Stimulated activated CD8-positive, alpha-beta memory T cell treated with anti-CD3 and anti-CD28 coated beads, Interleukin-4, amount 100 ng/mL, for 4 hours (primary cell): ENCODE measurements at places on chromosomes 3 and 15.

DNA sequence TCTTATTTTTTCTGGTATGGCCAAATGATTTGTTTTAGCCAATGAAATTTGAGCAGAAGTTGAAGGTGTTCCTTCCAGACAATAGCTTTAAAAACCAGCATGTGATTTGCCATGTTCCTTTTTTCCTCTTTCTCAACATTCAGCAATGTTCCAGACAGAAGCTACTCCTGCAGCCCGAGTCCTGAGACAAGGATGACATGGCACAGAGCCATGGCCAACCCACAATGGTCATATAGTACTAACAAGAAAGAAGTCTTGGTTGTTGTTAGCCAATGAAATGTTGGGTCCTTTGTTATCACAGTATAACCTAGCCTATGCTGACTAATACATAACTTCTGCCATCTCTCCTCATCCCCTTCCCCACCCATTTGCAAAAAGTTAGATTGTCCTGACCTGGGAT is 211.1 kb upstream of the STT3B start:
- DNase-seq = no peak

- DNase-seq = no peak
These were observed 113.9 kb downstream of the ABI3BP start for GRCh38 chr3:100879195-100879810.

DNA sequence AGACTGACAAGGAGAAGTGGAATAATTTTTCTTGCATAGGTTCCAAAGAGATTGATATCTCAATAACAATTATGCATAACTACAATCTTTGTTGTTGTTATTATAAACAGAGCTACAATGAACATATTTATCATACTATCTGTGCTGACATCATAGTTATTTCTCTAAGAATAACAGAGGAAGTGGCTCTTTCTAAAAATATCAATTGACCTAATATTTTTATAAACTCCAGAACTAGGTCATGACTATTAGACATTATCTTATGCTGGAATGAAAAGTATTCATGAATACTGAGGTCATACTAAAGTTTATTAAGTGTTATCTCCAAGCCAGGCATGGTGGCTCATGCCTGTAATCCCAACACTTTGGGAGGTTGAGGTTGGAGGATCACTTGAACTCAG is 114.1 kb downstream of the DCLK3 start:
- no peak for DNase-seq

DNA sequence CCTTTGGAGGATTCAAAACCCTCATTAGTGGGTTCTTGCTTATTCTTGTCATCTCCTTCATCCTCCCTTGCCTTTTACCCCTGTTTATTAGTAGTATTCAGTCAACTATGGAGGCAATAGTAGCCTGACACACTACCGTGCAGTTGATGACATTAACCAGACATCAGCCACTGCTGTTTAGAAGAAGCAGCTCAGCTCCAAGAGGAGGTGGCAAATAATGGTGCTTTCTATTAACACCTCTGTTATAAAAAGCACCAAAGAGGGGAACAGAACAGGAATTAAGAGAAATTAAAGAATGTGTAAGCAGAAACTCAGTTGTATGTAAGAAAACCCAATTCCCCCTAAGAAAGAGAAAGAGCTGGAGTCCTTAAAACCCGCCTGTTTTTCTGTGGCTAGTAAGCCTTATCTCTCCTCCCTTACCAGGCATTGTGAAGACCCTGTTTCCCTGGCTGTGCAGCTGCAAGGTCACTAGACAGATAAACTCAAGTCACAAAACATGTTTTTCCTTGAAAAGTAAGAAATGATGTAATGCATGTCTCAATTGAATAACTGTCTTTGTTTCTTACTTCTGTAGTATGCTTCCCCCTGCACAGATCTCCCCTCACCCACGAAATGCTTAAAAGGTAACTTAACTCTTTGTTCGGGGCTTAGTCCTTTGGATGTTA is 21.2 kb downstream of the CCR4 start:
- DNase-seq = no peak

GRCh38 chr3:4799266-4800256 is 179.7 kb upstream of the BHLHE40 start:
- DNase-seq = no peak

DNA sequence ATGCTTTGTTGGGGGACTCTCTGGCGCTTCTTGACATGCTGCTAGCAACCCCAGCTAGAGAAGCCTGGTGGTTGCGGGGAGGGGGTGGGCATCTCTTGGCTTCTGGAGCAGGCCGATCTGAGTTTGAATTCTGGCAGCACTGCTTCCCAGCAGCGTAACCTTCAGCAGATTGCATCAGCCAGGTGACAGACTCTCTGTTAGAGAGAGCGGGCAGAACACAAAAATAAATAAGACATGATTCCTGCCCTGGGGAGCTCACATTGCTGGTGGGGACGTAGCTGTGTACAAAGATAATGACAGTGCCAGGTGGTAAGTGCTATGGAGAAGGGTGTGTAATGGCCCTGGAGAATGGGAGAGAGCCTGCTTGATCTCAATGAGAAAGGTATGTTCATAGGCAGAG is 87.4 kb downstream of the THSD4 start:
- no peak for DNase-seq

GRCh38 chr3:55735976-55736375 is 248.9 kb upstream of the WNT5A start:
- DNase-seq = no peak

DNA sequence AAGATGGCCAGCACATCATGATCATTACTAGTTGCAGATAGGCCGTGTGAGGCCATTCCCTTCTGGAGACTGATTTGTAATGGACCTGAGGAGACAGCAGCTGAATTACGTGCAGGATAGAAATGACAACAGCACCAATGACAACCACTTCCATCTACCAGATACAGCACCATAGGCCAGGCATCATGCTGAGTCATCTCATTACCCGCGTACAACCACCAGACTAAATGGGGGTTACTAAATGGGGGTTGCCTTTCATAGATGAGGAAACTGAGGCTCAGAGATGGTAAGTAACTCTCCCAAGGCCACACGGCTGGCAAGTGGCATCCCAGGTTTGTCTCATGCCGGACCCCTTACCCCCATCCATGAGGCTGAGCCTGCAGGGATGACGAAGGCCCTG is 32.8 kb upstream of the FAM107A start:
- DNase-seq = no peak

- no peak for DNase-seq
These were observed 340.8 kb downstream of the LRRC3B start for GRCh38 chr3:26963361-26963743.

DNA sequence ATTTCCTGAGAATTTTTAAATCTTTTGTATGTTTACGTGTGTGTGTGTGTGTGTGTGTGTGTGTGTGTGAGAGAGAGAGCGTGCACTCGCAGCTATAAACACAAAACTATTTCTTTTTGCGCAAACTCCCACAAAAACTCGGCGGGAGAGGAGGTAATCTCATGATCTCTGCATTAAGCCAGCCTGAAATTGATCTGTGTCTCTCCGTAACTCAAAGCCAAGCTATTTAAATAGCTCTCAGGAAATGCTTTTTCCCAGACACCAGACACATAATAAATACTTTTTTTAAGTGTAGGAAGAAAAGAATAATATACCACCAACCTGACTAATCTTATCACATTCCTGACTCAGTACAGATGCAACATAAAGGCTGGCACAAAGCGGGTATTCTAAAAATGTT is 226.8 kb downstream of the MAGI1 start:
- DNase-seq = no peak

GRCh38 chr3:142563496-142563997 is 15.0 kb downstream of the ATR start:
- DNase-seq = no peak

DNA sequence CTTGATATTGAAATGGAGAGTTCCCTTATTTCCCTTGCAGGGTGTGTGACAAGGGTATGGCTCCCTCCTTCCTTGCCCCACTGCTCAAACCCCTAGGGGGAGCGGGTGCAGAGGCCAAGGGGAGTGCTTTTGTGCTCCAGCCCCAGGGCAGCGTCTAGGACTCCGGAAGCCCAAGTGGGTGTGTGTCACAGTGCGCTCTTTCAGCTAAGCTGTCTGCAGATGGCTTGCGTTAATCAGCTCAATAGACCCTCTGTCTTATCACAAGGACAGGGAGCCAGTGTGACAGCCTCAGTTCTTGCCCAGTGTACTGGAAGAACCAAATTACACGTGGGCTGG is 523.6 kb upstream of the LMCD1 start:
- no peak for DNase-seq

GRCh38 chr3:191066669-191067068 is 132.4 kb upstream of the OSTN start:
- DNase-seq = no peak

DNA sequence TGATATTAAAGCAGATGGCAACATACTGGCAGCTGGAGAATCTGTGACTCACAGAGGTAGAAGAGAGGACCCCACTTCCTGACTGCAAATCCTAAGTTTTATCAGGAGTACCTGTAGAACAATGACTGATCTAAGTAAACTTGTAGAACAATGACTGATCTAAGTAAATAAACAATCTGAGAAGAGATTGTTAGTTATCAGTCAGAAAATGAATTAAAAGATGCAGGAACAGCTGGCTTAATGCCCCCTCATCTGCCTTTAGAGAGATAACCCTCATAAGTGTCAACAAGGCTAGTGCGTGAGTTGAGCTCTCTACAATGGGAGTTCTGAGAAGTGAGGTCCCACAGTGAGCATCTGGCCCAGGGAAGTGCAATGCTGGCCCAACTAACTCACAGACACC is 14.6 kb downstream of the ACAD11 start:
- no peak for DNase-seq

DNA sequence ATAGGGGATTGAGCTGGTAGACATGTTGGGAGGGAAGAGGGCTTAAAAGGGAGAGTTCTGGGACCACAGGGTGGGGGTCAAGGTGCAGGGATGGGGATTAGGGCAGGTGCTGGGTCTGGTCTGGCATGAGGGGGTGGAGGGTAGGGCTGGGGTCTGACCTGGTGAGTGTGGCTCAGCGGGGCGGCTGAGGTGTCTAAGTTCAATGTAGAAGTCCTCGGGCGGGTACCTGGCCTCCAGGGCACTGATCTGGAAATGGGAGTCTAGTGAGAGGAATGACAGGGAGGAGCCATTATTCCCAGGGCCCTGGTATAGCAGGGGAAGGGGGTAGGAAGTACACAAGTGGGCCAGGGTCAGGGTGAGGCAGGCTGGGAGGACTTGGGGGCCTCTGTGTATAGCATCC is 39.6 kb downstream of the RAB11A start:
- no peak for DNase-seq

GRCh38 chr15:89964232-89964954 is 36.7 kb upstream of the ZNF710 start:
- no peak for DNase-seq

DNA sequence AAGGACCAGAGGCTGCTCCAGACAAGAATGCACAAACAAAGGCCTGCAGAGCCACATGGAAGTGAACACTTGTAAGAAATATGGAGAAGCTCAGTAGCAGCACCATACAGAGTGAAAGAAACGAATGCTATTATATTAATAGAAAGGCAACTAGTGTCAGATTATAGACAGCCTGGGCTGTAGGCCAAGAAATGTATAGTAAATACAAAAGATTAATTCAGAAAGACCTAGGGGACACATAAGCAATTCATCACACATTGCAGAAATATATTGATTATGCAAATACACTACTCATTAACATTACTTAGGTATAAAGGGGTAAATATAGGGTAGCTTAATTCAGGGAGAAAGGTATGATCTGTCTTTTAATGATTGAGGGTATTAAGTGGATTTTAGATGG is 69.5 kb upstream of the GUCA1C start:
- DNase-seq = no peak

- DNase-seq = no peak
These were observed 163.6 kb downstream of the OSBPL10 start for GRCh38 chr3:31817411-31817966.

- no peak for DNase-seq
These were observed 161.0 kb downstream of the THSD4 start for GRCh38 chr15:71276336-71276665.

GRCh38 chr15:47293466-47294162 is 423.7 kb upstream of the SEMA6D start:
- DNase-seq = no peak

- DNase-seq = no peak
These were observed 120.0 kb upstream of the GADL1 start for GRCh38 chr3:31014317-31015040.

DNA sequence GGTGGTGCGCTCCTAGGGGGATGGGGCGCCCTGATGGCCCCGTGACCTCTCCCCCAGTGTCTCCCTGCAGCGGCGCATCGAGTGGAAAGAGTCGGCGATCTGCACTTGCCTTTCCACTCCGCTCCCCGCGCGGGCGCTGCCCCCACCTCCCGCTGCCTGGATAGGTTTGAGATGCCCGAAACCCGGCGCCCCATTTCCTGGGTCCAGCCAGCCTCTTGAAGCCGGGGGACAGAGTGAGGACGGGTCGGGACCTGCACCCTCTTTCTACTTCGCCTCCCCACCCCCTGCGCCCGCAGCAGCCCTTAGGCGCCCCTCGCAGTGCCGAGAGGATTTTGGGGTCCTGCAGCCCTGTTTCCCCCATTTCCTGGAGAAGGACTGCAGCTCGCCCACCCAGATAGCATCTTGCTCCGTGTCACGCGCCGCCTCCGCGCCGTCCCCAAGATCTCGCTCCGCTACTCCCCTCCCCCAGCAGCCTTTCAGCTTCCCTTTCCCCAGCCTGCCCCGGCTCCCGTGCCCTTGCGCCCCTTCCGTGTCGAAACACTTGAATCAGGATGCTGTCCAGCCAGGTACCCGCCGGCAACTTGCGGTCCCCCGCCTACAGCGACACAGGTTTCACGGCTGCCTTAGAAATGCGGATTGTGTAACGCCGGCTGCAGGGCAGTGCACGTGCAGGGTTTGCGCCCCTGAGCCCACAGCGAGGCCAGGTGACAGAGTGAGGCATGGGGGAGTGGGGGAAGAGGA is 519 bp downstream of the ABHD6 start:
- DNase-seq = no peak

DNA sequence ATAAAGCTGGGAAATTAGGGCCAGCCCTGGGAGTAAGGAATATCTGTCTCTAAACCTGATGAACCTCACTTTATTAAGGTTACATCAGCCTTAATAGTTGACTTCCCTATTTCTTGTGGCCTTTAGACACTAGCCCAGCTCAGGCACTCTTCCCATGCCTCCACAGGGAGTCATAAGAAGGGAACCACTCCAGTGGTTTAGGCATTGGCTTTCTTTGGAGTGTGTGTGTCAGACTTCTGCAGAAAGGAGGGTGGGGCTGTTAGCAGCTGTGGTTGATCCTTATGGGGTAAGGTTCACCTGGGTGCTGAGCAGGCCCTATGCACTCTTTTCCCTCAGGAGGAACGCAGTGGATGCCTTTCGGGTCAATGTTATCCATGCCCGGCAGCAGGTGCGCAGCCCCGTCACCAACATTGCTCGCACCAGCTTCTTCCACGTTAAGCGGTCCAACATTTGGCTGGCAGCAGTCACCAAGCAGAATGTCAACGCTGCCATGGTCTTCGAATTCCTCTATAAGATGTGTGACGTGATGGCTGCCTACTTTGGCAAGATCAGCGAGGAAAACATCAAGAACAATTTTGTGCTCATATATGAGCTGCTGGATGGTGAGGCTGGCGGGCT is 4.0 kb downstream of the AP2M1 start:
- no peak for DNase-seq

- DNase-seq = peak; percentile 11
These were observed 47.6 kb downstream of the SETMAR start for GRCh38 chr3:4350789-4351163.
